Stimulated activated CD8-positive, alpha-beta memory T cell treated with anti-CD3 and anti-CD28 coated beads, Interleukin-15, amount 100 ng/mL, for 48 hours (primary cell): ENCODE measurements at places on chromosomes 2 and 18.

DNA sequence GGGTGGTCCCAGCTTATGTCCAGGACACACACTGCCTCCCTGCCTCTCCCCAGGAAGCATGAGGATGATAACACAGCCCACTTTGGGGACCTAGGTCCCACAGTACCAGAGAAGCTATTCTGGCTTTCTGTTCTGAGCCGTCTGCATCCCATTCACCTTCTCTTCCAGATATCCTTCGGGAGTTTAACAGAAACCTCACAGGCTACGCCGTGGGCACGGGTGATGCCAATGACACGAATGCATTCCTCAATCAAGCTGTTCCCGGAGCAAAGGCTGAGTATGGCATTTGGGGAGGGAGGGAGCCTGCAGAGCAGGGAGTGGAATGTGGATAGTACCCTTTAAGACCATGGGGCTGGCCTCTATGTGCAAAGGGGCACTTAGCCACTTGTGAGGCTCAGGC, 102.6 kb downstream of the PLB1 start:
- no peak for DNase-seq

DNA sequence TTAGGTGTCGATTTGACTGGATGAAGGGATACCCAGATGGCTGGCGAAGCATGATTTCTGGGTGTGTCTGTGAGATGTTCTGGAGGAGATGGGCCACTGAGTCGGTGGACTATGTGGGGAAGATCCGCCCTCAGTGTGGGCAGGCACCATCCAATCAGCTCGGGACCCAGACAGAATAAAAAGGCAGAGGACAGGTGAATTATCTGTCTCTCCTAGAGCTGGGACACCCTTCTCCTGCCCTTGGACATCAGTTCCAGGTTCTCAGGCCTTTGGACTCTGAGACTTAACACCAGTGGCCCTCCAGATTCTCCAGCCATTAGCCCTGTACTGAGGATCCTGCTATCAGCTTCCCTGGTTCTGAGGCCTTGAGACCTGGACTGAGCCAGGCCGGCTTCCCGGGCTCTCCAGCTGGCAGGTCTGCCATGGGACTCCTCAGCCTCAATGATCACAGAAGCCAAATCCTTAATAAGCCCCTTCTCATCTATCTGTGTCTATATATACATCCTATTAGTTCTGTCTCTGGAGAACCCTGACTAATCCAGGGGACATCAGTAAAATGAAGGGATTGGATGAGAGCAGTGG, 11.7 kb downstream of the PROC start:
- no peak for DNase-seq

GRCh38 chr2:44716131-44716530, 225.4 kb upstream of the SIX3 start:
- no peak for DNase-seq

DNA sequence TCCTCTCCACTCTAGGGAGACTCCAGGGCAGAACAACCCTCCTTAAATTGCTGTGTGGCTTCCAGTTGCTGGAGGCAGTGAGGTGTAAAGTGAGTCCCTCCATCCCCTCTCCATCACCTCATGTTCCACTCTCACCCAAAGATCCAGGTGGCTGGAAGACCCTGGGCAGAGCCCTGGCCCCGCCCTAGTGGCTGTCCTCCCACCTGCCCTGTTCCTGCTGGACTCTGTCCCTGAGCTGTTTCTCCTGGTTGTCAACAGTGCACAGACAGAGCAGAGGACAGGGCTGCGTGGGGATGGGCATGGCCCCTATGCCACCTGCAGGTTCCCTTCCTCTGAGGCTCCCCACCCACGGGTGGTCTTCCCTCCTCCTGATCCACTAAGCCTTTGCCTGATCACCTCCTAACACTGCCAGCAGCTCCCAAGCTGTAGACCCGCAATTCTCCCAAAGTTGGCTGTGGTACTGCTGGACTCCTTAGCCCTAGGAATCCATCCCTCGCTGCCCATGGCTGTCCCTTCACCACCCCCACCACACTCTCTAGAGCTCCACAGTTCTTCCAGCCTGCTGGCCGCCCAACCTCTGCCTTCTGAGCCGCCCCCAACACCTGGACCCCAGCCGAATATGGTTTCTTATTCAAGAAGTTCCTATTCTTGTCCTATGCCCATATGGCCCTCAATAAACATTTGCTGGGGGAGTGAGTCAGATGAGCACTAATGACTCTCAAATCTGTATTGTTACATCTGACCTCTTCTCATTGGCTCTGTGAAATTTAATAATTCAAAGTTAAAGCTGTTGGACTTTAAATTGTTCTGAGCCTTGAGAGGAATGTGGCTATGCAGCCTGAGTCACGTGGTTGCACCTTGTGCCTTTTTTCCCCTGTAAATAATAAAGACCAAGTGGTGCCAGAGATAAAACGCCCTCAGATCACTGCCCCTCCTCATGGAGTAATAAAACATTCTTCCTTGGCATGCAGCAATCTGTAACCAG, 260.0 kb upstream of the HS6ST1 start:
- no peak for DNase-seq

DNA sequence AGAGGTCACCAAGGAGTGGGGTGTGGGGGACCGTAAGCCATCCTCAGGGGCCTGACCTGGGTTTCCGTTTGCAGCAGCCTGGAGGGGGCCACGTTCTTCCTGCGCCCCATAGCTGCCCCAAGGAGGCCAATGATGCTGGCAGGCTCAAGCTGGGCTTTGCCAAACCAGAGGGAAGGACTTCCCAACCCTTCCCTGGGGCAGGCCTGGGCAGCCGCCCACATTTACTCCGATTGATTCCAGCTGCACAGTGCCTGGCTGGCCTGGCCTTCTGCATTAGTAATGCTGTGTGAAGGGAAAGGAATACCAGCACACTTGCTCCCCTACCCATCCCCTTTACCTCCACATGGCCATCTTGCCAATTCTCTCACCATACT, 360.6 kb upstream of the SLC14A2 start:
- DNase-seq = no peak

GRCh38 chr18:59908799-59909198, 9.0 kb downstream of the PMAIP1 start:
- no peak for DNase-seq

DNA sequence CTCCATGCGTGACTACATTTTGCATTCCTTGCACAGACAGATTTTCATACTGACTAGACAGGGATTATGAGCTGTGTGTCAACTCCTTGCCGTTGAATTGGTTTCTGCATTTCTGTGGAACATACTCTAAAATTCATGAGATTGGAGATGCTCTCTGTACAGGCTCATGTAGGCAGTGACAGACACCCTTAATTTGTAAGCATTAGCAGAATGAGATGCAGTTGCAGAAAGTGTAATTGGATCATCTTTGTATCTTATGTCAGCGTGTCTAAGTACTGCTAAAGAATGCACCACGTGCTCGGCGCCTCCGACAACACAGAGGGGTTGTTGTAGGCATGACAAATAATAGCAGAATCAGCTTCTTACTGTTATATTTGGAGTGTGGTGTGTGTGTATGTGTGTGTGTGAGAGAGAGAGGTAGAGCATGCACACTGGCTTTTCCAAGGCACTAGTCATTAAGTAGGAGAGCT, 212.4 kb downstream of the CMPK2 start:
- DNase-seq = no peak

DNA sequence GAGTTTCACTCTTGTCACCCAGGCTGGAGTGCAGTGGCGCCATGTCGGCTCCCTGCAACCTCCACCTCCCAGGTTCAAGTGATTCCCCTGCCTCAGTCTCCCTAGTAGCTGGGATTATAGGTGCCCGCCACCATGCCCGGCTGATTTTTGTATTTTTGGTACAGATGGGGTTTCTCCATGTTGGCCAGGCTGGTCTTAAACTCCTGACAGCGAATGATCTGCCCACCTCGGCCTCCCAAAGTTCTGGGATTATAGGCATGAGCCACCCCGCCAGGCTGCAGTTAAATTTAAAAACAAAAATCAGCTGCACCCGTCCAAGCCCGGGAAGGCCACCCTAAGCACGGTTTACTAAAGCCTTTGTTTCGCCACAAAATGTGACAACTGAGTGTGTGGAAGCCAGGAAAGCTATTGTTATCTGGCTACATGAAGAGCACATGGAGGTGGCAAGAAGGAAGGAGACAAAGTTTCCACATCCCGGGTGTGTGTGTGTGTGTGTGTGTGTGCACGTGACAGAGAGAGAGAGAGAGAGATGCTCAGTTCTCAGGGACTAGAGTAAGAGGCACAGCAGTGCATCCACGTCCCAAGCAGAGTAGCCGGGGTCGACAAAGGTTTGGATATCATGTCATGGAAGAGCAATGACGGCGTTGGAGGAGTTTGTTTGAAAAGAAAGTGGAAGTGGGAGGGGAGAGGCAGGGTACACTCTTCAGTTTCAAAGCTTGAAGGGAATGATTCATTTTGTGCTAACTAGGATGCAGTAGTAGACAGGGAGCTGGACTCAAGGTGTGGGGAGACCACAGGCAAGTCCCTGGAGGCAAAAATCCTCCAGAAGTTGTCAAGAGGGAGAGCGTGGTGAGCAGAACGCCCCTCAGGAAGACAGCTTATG, 20.1 kb downstream of the INPP5D start:
- no peak for DNase-seq

DNA sequence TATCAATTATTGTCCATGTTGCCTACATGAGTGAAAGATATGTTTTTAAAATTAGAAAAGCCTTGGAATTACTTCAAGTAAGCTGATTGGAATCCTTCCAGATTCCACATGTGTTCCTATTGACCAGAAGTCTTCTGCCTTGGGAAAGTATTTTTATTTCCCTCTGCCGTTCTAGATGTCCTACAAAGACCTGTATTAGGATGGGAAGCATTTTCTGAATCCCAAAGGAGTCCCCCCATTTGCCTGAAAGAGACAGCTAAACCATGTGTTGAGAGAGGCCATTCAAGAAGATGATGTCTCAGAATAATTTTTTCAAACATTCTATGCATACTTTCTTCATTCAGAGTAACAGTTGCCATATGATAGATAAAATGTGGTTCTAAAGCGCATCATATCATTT, 19.0 kb upstream of the MYO1B start:
- DNase-seq = no peak

GRCh38 chr2:158995677-158996049, 27.2 kb downstream of the TANC1 start:
- no peak for DNase-seq

DNA sequence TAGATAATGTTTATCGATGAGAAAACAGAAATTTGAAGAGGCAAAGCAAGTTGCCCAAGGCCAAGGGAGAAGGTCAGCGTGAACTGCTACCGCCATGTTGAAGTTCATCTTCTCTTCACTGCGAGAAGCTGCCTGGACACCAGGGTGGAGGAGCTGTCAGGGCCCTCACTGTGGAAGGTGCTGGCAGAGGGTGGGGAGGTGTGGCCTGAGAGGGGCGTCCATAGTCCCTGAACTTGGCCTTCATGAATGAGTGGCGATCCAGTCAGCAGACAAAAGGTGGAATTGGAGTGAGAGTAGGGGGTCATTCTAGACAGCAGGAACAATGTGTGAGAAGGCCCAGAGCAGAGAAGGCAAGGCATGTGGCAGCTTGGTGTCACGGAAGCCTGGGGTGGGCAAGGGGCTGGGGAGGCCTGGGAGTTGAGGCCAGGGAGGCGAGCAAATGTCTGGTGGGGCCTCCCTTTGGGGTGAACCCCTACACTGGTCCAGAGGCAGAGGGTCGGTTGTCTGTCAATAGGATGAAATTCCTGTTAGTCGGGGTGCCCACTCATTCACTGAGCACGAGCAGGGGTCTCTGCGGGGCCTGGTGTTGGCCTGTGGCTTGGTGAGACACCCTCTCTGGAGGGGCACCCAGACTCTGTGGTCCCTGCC, 33.3 kb upstream of the KCNF1 start:
- DNase-seq = no peak

DNA sequence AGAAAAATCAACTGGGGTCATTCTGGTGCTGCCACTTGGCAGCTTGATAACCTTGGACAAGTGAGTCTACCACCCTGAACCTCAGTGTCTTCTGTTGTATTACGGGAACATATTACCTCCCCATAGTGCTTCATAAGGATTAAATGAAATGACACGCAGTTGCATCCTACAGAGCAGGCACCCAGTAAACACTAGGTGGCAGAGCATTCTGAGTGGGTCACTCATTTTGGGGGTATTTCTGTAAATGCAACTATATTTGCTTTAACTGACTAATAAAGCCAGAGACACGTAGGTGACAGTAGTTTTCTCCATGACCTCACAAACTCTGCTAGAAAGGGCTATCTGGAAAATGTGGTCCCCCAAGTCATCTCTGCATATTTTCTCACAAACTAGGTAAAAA, 4.7 kb downstream of the CD226 start:
- DNase-seq = no peak

DNA sequence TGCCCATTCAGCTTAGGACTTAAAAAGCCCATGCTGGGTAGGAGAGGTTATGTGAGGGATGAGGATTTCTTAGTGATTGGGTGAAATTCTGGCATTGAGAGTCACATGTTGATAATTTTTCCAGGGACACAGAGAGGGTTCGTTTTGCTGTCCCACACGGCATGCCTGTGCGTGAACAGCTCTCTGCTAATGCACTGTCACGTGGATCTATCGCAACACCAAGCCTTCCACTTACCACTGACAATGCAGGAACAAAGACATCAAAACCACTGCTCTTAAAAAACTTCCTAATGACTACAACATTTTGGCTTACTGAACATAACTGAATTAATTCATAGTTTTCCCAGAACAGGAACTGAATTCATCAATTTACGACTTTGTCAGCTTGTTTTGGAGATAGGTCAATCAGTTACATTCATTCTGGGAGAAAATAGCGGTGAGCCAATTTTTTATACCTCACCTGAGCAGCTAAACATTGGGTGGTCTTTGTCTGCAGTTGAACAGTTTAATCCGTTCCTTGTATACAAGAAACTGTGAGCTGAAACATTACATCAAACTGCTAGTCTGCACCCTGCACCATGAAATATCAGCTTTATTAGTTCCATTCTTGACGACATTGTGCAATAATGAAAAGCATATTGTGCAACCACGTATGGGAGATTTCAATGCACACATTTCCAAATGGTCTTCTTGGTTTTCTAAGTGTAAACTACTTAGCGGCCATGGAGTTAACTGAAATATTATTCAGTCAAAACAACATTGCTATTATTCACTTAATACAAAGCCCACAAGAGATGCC, 127.1 kb downstream of the LPIN1 start:
- no peak for DNase-seq

- no peak for DNase-seq
Observed at GRCh38 chr2:161946489-161947107, 127.4 kb downstream of the DPP4 start.

- no peak for DNase-seq
Observed at GRCh38 chr2:2399396-2399795, 68.3 kb upstream of the MYT1L start.

DNA sequence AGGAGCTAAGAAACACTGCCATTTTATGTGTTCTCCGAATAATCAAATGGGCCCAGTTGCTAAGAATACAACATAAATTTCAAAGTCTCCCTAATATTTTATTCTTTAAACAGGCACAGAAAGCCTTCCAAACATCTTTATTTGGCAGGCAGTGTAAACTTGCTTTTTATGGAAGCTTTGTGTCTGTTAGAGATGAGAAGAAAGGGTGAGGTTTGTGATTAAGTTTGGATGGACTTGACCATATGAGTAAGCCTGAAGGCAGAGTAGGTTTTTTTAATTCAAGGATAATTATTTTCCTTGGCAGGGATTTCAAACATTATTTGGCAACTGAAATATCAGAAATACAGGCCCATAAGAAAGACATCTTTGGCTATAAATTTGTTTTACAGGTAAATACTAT, 62.9 kb downstream of the COX7A2L start:
- DNase-seq = no peak
